Activated CD4-positive, alpha-beta T cell treated with anti-CD3 and anti-CD28 coated beads for 24 hours (primary cell): ENCODE measurements at places on chromosomes 7 and 10.

DNA sequence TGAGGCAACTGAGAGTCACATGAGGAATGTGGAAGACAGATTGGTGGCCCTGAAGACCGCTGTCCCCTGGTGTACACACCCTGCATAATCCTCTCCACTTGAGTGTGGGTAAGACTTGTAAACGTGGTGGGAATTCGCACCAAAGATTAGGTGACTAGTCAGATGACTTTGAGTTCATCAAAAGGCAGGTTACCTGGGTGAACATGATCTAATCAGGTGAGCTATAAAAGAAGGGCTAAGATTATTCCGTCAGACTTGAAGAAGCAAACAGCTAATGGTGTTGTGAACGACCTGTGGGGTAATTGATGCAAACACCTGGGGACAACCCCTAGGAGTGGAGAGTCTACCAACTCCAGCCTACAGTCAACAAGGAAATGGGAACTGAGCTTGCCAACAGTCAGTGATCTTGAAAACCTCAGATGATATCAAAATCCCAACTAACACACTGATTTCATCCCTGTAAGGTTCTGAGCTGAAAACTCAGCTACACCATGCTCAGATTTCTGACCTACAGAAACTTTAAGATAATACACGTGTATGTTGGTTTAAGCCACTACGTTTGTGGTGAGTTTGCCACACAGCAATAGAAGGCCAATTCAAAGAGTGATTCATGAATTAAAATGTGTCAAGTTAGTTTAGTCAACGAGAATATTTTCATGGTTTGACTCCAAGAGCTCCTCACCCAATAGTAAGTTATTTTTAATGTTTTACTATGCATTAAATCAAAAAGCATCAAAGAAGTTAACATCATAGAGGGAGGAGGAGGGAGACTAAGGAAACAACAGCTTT, 16.7 kb downstream of the PRTFDC1 start:
- no peak for DNase-seq

- DNase-seq: no peak
Observed at GRCh38 chr10:10684972-10685371, 332.7 kb upstream of the CELF2 start.

DNA sequence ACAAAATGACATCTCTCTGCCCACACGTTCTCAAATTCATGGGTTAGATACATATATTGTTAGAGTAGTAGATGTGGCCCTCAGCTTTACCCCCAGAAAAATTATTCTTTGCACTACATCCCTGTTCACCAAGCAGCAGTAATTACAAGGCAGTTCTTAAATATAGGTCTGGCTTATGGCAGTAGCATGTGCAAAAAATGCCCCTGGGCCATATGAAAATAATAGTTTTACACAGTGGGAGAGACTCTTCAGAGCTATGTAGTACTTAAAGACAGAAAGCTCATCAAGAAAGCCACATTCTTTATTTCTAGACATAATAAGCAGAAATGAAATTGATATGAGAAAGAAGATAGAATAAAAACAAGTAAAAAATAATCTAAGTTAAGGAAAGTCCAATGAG, 196.3 kb upstream of the FOXP2 start:
- no peak for DNase-seq

- DNase-seq: no peak
Observed at GRCh38 chr10:42951486-42952251, 125.2 kb upstream of the RET start.

DNA sequence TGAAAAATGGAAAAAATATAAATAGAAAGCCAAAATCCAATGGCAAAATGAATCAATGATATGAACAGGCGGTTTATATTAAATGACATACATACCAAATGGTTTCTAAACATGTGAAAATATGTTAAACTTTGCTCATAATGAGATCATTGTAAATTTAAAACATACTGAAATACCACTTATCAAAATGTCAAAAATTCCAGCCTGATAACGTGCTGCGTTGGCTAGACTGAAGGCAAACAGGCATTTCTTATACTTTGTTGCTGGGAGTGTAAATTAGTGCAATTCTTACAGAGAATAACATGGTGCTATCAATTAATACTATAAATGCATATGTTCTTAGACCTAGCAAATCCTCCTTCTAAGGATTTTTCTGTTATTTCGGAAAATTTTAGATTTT, 225.8 kb upstream of the FAM3C start:
- DNase-seq: no peak

GRCh38 chr10:128725531-128725930, 599.3 kb upstream of the MKI67 start:
- DNase-seq: no peak

GRCh38 chr10:35268791-35269257, 67.5 kb upstream of the CCNY start:
- DNase-seq: no peak

DNA sequence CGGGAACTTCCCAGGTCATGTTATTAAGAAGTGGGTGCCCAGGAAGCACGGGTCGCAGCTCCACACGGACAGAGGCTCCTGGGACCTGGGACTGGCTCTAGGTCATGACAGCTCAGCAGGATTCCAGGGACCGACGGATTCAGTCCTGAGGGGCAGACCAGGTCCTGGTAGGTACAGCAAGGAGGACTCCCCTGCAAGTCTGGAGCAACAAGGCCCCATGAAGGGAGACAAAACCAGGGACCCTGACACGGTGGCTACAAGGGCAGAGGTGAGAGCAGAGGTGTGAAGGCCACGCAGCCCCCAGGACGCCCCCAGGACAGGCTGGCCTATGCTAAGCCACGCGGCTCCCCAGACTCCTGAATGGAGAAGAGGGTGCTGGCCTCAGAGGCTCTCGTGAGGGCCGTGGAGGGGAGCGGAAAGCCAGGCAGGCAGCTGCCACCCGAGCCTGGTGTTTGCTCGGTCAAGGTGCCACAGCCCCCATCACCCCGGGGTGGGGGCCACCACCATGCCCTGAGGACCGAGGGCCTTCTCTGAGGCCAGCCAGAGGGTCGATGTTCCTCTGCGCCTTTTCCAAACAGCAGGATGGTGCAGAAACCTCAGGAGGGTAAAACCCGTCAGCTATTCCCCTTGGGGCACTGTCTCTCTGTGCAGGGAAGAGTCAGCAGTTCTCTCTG, 348.9 kb downstream of the PTPRN2 start:
- DNase-seq: no peak

DNA sequence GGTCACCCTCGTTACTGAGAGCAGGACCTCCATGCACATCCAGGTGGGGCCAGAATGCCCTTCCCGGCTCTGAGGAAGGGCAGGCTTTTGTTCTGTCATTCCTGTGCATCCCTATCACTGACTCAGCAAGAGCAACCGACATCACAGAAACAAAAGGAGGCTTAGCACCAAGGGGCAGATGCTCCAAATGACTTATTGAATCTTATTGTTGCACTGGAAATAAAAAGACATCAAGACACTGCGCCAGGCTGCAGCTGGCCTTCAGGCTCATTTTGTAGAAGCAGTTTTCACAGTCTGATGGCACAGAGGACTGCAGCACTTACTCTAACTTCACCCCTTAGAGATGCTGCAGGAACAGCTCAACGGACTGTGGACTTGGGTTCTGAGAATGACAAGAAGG, 126.4 kb downstream of the PAXIP1 start:
- no peak for DNase-seq

- DNase-seq: no peak
Observed at GRCh38 chr10:84540022-84540616, 211.7 kb downstream of the CCSER2 start.

- no peak for DNase-seq
Observed at GRCh38 chr10:22174442-22174841, 43.4 kb downstream of the EBLN1 start.

DNA sequence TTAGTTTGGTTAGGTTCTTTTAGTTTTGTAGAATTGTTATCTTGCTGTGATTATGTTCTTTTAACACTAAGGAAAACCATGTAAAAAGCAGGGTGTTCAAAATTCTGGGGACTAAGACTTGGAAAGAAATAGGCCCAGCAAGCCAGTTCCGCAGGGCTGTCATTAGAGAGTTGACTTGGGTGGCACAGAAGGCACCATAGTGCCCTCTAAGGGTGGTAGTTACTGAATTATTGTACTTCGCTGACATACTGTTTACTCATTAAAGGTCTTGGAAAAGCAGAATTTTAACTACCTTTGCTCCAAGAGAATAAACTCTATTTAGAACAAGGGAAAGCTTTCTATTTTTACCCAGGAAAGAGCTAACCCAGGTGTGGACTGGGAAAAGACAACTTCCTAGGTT, 86.5 kb downstream of the OTUD1 start:
- no peak for DNase-seq

DNA sequence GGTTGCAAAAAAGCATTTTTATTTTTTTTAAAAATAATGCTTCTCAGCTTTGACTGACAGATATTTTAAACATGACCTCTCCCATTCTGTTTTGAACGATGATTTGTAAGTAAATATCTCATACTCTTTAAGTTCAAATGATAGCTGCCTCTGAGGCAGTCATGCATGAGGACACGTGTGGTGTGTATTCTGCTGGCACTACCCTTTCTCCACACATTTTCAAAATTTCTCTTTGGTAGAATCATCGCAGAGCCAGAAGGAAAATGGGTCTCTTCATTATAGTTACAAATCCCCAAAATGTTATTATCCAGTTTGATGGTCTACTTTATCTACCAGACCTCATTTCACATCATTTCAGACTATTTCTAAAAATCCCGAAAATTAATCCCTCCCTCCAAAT, 55.1 kb downstream of the FZD1 start:
- DNase-seq: no peak
